ENCODE measurements at places on chromosomes 16 and 17.

DNA sequence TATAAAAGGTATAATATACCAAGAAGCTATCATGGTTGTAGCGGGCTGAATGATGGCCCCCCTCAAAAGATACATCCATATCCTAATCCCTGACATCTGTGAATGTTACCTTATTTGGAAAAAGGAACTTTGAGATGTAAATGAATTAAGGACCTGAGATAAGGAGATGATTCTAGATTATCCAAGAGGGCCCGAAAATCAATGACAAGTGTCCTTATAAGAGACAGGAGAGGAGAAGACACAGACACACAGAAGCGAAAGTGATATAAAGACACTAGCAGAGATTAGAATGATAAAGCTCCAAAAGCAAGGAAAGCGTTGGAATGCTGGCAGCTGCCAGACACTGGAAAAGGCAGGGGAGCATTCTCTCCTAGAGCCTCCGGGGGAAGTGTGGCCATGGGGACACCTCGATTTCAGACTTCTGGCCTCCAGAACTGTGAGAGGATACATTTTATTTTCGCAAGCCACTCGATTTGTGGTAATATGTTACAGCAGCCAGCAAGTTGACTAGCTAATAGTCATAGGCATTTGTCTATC, 12.5 kb upstream of the GP1BA start:
- no peak for DNase-seq

DNA sequence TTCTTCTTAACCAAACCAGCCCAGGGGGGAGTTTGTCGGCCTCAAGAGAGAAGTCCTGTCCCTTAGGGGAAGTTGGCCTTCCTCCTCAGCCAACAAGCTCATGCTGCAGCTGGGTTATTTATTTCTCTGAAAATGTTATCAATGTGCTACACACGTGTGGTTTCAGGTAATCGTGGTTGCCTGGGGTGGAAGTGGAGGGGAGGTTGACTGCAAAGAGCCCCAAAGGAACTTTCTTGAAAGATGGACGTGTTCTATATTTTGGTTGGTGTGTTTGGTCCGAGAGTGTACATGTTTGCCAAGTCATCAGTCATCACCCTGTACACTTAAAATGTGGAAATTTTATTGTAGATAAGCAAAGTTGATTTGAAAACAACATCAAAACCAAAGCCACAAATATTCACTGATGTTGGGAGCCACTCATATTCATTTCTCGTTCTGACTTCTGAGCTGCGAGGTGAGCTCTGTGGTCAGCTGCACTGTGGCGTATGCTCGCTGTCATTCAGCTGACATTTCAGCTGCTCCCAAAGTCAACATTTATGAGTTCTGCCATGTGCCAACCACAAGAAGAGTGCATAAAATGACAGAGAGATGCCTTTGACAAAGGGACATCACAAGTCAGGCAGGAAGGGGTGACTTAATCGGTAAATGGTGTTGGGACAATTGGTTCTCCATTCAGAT, 26.5 kb upstream of the ADGRG1 start:
- DNase-seq: no peak

GRCh38 chr16:80441935-80442334, 98.9 kb upstream of the DYNLRB2 start:
- no peak for DNase-seq

GRCh38 chr17:76121932-76122430, 18.4 kb upstream of the EXOC7 start:
- no peak for DNase-seq

DNA sequence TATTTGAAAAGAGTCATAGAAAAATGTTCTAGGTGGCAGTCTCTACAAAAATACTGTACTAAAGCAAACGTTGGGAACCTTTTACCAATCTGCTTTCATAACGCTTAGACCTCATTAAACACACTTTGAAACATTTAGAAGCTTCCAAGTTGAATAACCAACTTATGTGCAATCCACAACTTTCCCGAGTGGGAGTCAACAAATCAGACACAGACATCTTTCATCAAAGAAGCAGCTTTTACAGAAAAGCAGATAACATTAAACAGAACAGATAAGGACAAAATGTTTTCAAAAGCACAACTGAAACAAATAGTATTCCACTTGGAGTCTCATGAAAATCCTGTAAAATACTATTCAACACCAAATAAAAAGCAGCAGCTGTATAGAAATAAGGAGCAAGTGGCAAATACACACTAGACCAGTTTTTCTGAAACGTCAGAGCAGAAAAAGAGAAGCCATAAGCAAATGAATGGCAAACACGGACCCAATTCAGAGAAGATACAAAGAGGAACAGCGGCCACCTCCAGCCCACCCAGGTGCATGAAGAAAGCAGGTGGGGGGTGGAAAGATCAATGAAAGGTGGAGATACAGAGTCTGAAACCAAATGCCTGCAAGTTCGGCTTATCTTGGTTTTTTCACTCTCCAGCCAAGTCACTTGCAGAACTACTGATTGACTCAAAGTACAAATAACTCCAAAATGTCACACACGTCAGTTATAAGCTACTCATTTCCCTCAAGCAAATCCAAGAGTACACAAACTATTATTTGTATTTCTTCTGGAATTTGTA, 18.4 kb upstream of the FBF1 start:
- DNase-seq: no peak

- no peak for DNase-seq
These were observed 127.0 kb downstream of the BANP start for GRCh38 chr16:88078111-88078775.

DNA sequence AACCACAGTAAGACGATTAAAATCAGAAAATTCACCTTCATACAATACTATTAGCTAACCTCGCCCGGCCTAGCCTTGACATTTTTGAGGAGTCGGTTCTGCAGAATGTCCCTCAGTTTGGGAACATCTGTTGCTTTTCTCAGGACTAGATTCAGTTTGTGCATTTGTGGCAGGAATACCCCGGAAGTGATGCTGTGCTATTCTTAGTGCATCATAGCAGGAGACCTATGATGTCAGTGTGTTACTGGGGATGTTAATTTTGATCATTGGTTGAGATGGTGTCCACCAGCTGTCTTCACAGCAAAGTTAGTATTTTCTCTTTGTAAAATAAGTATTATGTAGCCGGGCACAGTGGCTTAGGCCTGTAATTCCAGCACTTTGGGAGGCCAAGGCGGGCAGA, 21.5 kb upstream of the HELZ start:
- no peak for DNase-seq

DNA sequence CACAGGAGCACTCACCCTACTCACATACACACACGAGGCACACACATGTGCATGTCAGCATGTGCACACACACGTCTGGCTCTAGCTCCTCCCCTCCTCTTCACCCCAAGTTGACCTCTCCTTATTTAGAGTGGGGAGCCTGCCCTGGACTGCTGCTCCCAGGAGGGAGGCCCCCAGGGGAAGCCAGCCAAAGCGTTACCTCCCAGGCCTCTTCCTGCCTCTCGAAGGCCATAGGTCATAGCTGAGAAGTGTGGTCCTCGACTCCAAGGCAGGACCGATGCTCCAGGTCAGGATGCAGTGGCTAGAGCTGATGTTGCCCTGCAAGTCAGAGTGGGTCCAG, 18.8 kb downstream of the POLR3K start:
- no peak for DNase-seq

- DNase-seq: no peak
These were observed 46.1 kb downstream of the CYTH1 start for GRCh38 chr17:78735832-78736525.

DNA sequence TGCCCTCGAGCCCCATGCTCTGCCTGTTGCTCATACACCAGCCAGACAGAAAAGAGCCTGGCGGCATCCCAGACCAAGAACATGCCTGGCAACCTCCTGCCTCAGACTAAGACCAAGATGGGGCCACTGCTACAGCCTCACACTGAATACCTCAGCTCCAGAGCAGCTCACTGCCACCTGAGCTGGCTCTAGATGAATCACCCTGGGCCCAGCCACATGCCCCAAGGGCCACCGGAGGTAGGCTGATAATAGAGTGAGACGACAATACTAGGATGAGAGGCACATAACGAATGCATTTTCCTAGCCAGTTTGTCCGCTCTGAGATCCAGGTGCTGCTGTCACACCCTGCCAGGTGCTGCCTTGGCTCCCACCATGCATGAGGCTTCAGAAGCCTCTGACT, 13.0 kb downstream of the PIP4K2B start:
- DNase-seq: no peak

- DNase-seq: no peak
These were observed 257.7 kb upstream of the PMFBP1 start for GRCh38 chr16:72429671-72430081.

DNA sequence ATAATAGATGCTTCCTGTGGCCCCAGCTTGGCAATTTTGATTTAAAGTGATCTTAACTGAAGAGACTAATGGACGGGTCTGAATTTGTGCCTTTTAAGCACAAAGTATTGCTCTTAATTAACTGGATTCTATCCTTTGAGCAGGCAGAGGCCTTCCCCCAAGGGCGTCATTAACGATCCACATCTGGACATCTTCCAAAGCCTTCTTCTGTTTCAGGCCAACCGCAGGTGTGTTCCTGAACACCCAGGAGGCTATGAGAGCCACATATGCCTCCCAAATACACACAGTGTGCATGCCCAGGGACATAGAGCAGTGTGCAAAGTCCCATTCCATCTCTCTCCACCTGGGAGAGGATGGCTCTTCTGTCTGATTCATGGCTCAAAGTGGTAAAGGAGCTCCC, 42.3 kb downstream of the MAPT start:
- DNase-seq: no peak

- no peak for DNase-seq
These were observed 79.8 kb downstream of the EMP2 start for GRCh38 chr16:10500582-10500981.

DNA sequence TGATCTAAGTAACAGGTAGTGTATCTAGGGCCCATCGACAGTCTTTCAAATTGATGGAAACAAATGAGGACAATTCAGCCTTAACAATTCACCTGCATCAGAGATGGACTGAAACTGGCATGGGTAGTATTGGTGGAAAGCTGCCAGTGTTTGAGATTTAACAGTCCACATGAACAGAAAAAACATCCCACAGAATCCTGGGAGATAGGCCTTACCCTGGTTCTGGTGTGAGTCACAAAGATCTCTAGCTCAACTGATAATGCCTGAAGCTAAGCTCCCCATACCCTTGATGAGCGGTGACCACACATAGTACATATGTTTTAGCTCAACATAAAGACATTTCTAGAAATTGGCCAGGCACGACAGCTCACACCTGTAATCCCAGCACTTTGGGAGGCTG, 21.9 kb downstream of the CRK start:
- no peak for DNase-seq

GRCh38 chr17:43655693-43656255, 5.9 kb downstream of the MEOX1 start:
- DNase-seq: no peak

GRCh38 chr16:3595521-3596021, 15.8 kb downstream of the SLX4 start:
- no peak for DNase-seq

DNA sequence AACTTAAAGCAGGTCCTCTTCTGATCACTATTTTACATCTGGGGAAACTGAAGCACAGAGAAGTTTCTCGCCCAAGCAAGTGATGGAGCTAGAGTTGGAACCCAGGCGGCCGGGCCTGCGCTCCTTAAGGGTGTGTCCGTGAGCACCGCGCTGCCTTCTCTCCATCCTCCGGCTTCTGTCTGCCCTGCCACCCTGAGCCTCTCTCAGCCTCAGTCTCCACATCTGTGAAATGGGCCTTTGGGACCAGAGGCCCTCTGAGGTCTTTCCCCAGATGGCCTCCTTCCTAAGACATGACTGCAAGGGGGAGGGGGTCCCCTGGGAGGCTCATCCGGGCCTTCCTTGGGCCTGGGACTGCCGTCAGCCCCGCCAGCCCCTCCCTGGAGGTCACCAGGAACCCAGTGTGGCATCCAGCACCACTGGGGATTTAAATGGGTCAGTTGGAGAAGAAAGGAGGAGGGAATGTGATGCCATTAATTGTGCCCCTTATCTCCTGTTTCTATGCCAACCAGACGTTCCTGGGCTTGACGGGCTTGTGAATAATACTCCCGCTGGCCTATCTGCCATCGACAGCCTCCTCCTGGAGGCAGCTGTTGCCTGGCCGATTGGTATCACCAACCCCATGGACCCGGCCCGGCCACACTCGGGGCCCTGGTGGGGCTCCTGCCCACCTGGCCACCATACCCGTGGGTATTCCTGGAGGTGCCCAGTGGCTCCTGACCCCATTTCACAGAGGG, 5.1 kb downstream of the ZFPM1 start:
- no peak for DNase-seq

- DNase-seq: no peak
These were observed 13.1 kb downstream of the UNC13D start for GRCh38 chr17:75831032-75831571.

- DNase-seq: peak; percentile 27
These were observed 313.3 kb upstream of the XYLT1 start for GRCh38 chr16:17784073-17784472.

GRCh38 chr17:27760069-27760885, 40.1 kb downstream of the NOS2 start:
- no peak for DNase-seq

DNA sequence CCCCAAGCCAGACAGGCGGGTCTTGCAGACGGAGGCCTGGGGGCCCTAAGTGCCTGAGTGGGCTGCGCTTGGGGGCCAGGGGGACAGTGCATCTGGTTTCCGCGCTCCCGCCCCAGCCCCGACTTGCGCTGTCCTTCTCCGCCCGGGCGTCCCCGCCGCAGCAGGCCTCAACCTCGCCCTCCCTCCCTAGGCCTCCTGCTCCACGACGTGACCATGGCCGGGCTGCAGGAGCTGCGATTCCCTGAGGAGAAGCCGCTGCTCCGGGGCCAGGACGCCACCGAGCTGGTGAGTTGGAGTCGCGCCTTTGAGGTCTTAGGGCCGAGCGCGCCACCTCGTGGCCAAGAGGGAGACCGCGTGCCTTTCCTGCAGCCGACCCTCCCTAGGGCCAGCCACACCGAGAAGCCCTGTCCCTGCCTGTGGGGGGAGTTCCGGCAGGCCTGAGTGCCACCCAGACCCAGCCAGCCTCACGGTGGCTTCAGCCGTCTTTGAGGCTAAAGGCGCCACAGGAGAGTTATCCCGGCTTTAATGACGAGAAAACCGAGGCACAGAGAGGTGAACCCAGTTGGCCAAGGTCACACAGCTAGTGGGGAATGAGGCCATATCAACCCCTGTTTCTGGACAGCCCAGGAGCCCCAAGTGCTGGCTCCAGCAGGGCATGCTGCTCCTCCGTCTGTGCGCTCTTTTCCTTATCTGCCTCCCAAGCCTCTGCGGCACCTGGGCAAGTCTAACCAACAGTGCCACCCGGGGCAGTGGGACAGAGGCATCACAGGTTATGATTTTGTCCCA, 12.2 kb upstream of the NDRG4 start:
- DNase-seq: peak; percentile 82

All from iPS DF 6.9 (cell line).